ENCODE measurements at places on chromosomes 1 and 21. TPM values are rescaled to one million over a fixed set of nuclear protein-coding genes. Genes with fewer than 3 reads are reported as not detected.

DNA sequence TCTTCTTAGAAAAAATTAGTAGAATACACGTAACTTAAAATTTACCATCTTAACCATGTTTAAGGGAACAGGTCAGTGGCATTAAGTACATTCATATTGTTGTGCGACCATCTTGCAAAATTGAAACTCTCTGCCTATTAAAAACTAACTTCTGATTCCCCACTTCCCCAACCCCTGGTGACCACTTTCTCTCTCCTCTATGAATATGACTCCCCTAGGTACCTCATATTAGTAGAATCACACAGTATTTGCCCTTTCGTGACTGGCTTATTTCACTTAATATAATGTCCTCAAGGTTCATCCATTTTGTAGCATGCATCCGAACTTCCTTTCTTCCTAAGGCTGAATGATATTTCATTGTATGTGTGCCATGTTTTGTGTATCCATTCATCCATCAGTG lies 15.1 kb upstream of the TARBP1 start:
- DNase-seq = no peak

- DNase-seq = no peak
These were observed 214.6 kb downstream of the TRABD2B start for GRCh38 chr1:47782414-47783166.

DNA sequence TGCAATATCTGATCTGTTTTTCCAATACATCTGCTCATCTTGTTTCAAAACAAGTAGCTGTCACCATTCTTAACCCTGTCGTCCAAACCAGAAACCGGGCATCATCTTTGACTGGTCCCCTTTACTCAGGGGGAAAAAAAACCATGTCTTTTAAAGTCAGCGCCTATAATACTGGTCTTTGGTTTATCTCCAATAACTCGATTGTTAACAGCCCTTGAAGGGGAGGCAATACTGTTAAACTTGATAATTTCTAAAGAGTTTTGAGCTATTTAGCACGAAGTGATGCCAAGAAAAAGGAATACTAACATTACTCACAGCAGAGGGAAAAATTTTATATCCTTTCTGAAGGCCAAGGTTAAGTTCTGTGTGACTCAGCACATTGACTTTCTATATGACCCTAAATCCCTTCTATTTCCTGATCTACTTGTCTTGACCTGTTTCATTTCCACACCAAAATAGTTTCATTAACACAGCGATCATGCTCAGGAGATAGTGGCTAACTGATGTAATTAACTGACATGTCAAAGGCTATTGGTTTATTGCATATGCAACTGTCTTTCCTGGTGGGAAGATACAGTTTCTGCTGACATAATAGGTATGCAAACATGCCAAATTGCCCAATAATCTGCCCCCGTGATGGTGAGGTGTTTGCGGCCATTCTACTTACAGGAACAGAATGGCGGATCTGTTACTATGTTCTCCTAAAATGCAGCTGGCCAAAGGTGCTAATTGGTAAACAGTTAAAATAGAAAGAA lies 59.1 kb downstream of the NFIA start:
- DNase-seq = no peak

- DNase-seq = no peak
These were observed 29.4 kb upstream of the GNG12 start for GRCh38 chr1:67862685-67863084.

- DNase-seq = no peak
These were observed 202.0 kb downstream of the NFIA start for GRCh38 chr1:61284248-61284854.

DNA sequence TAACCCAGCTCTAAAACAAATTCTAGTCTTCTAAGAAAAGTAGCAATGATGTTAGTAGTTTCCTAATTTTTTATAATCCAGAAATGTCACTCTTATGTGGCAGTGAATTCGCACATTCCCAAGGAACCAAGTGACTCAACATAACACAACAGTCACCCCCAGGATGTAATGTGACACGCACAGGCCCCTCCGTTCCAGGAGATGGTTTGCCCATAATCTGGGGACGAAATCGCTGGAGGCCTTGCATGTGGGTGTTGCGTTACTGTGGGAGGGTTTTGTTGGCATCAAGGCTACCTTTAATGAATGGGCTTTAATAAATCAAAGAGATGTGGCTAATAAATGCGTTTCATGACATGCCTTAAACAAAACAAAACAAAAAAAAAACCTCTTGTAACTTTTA lies 50.9 kb downstream of the EVA1C start:
- no peak for DNase-seq

- no peak for DNase-seq
These were observed 28.4 kb downstream of the AK2 start for GRCh38 chr1:33008051-33008914.

DNA sequence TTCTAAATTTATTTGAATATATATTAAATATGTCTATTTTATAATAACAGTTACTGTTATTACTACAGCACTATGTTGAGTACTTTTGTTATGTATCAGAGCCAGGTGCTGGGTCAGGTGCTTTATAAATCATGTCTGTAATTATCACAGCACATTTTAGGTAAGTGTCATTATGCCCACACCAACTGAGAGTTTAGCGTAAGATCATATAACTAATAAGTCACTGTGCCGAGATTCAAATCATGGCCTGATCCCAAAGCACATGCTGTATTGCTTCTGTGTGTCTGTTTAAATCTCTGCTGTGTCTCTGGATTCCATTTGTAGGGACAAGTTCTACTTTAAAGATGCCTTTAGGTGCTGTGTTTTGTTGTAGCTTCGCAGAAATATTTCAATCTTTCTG lies 1.9 kb downstream of the GPSM2 start:
- no peak for DNase-seq

- no peak for DNase-seq
These were observed 494.7 kb downstream of the NPHP4 start for GRCh38 chr1:5497503-5497902.

DNA sequence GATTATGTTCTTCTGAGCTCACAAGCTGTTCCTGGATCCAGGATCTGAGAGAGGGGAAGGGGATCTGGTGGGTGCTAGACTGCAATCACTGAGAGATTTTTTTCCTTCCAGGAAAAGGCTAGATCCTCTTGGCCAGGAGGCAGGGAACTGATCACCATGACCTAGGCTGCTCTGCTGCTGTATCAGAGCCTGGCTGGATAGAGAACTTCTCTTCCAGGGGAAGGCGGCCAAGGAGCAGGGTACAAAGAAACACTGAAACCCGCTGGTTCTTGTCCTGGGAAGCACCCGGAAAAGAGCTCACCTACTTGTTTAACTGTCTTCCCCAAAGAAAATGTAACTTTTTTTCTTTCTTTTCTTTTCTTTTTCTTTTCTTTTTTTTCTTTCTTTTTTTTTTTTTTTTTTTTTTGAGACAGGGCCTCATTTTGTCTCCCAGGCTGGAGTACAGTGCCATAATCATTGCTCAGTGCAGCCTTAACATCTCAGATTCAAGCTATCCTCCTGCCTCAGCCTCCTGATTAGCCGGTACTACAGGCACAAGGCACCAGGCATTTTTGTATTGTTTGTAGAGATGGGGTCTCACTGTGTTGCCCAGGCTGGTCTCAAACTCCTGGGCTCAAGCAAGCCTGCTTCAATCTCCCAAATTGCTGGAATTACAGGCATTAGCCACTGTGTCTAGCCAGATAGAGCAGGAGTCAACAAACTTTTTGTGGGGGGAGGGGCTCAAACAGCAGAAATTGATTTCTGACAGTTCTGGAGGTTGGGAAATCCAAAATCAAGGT lies 12.4 kb upstream of the RPS6KA1 start:
- DNase-seq = no peak

- no peak for DNase-seq
These were observed 61.6 kb upstream of the DEPDC1 start for GRCh38 chr1:68558321-68559026.

DNA sequence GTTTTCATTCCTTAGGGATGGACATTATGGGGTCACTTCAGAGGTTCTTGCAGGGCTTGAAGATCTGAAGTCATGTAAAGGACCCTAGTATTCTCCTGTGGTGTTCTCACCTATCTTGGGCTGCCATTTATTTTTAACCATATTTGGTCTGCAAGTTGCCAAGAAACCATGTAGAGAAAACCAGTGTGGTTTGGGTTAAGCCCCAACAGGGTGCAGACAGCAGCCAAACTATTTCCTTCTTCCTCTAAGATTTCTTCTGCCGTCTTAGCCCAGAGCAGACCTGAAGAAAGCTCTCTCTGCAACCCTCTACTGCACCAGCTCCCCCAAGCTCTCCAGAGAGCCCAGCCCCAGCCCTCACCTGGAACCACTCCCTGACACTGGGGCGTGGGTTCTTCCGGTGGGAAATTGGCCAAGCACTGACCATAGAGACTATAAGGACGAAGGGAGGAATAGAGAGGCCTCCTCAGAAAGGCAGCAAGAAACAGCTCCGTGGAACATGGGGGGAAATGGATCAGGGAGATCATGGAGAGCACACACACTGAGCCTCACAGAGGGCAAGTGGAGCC lies 136.6 kb downstream of the SYF2 start:
- no peak for DNase-seq

DNA sequence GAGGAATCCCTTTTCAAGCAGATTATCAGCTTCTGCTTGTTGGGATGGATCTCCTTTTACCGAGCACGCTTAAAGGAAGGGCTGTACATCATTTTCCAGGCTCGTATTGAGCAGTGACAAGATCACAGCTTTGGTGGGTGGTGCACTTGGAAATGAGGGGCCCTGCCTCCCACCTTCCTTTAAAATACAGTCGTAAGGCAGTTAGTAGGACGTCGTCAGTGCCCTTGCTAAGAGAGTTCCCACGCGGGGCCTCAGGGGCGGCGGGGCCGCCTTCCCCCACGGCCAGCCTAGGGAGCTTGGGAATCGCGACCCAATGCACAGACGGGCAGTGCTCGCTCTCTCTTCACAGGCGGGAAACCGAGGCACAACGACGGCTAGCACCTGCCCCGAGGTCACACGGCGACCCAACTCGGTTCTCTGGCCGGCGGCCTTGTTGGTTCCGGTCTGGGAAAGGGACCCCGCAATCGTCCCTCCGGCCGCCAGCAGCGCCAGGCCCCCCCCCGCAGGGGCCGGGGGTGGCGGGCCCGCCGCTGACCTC lies 58.6 kb downstream of the H3-3A start:
- DNase-seq = no peak

DNA sequence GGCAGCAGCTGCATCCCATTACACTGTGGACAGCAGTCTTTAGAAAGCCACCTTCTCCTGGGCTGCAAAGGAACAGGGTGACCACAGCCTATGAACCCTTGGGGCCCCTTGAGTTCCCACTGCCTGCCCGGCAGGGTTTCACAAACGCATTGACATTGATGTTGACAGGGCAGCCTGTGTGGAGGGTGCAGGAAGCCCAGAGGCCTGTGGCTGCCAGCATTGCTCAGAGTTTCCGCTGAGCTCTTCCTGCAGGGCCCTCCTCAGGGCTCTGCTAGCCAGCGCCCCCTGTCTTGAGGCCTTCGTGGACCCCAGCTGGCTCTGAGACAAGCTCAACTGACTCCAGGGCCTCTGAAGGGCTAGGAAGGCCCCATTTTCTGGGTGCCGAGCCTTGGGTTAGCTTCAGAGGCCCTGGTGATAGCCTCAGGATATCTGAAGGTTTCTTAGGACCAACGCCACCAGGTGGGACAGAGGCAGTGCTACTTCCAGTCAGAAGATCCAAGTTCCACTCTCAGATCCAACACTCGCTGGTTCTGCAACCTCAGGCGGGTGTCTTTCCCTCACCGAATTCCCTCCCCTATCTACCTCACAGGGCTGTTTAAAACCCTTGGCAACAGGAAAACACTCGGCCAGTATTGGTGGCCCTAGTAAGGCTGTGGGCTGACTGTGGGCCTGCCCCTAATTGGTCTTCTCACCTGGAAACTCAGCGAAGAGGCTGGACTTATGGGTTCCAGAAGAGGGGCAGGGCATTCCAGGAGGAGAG lies 27.2 kb upstream of the EPS8L3 start:
- peak; percentile 67 for DNase-seq

DNA sequence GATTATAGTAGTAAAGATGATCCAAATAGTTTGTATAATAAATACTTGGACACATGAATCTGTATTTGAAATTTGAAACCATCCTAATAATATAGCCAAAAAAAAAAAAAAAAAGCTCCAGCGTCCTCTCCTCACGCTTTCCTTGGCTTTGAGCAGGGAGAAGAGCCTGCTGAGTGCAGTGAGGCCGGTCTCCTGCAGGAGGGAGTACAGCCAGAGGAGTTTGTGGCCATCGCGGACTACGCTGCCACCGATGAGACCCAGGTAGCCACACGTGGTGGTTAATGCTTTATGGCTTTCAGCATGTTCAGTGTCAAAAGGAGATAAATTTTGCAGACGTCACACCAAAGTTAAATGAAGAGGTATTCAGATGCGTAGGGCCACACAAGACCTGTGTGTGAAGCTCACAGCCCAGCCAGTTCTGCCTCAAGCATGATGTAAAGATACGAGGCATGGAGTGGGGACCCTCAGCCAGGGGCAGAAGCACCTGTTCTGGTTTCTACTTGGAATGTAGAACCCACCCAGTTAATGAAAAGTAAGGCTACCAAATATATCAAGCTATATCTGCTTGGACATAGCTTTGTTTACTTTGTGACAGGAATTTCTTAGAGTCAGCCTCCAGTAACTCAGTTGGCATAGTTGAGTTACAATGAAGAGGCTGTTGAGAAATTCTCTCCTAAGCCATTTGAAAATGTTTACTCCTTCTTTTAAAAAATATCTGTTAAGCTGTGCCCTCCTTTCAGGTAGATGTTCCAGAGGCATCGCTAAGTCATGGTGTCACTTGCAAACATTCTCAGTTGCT lies 8.1 kb downstream of the PRMT2 start:
- DNase-seq = no peak

The THEM5 gene
- not detected for total RNA-seq

The GNAT2 gene
- not detected for total RNA-seq

The LDLRAD2 gene
- 0.13 TPM for total RNA-seq

The CD5L gene
- total RNA-seq = 0.27 TPM

The EPHA2 gene
- 31.3 TPM for total RNA-seq

The SLC9A1 gene
- 17.3 TPM for total RNA-seq

The RUNX3 gene
- total RNA-seq = 2.0 TPM

The EXOC8 gene
- total RNA-seq = 15.9 TPM

The PDE4B gene
- total RNA-seq = 23.9 TPM

The PGLYRP3 gene
- not detected for total RNA-seq

The NEK2 gene
- total RNA-seq = 0.49 TPM

The IGSF3 gene
- 2.5 TPM for total RNA-seq

All from sciatic nerve (tissue), 2 donors.